ENCODE measurements at places on chromosomes 3 and 15.

- DNase-seq = no peak
Measured at GRCh38 chr15:30889196-30889595, 14.5 kb upstream of the FAN1 start.

GRCh38 chr15:48363474-48363873 is 32.2 kb downstream of the DUT start:
- no peak for DNase-seq

DNA sequence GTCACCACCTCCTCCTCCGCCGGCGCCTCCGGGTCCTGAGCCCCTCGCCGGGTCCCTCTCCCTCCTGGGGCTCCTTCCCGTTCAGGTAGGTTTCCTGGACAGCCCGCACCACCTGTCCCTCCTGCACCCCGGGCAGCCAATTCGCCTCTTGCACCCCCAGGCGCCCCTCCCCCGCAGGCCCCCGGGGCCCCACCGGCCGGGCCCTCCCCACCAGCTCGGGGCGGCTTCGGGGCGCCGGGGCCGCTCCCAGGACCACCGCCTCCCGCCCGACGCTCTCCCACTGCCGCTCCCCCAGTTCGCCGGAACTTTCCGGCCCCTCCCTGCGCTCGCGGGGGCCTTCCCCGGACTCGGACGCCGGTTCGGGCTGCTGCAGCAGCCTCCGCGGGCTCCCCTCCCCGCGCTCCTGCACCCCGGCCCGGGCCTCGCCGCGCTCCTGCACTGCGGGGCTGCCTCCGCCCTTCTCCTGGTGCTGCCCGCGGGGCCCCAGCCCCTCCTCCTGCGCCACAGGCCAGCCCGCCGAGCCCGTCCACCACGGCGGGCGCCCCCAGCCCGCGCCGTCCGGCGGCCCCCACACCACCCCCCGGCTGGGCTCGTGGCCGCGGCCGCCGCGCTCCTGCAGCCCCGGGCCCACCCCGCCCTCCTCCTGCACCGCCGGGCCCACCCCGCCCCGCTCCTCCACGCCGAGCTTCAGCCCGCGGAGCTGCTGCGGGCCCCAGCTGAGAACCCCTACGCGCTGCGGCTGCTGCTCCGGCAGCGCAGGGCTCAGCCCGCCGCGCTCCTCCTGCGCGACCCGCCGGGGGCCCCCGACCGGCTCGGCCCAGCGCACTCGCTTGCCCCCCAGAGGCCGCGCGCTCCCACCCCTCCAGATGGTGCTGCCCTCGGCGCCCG is 587 bp upstream of the TNK2 start:
- DNase-seq = peak; percentile 40

DNA sequence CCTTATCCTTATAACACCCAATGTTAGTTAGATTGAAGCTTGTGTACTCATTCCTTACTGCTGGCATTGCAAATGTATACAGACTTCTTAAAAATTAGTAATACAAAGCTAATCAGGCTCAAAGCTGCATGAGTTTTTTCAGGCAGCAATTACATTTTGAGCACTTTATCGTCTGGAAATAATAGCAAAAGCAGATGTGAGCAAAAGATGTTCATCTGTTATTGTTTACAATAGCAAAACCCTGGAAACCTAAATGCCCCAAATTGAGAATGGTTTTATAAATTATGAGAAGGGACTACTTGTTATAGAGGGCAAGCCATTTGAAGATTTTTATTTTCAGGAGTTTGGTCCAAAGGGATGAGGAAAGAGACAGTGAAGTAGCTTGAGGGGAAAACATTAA is 126.4 kb downstream of the GADL1 start:
- DNase-seq = no peak

- no peak for DNase-seq
Measured at GRCh38 chr3:174220775-174221554, 638.2 kb upstream of the NAALADL2 start.

- DNase-seq = no peak
Measured at GRCh38 chr15:47516558-47516957, 200.7 kb upstream of the SEMA6D start.

DNA sequence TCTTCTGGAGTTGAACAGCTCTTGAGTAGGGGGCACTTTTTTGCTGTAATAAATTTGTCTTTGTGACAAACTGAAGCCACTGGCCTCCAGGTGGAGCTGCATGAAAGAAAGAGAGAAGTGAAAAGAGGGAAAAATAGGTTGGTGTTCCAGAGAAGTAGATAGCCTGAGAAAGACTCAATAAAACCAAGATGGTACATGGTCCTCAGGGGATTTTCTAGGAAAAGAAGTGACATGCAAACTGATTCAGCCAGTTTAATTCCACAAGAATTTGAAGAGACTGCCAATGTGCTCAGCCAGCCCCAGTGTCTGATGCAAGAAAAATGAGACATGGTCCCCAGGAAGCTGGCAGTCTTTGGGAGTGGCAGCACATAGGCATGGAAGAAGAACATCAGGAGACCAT is 152.7 kb downstream of the CD47 start:
- DNase-seq = no peak

Data from activated gamma-delta T cell (primary cell).